Posterior cingulate gyrus (tissue), 11 donors: ENCODE measurements at places on chromosomes 2 and 18.

DNA sequence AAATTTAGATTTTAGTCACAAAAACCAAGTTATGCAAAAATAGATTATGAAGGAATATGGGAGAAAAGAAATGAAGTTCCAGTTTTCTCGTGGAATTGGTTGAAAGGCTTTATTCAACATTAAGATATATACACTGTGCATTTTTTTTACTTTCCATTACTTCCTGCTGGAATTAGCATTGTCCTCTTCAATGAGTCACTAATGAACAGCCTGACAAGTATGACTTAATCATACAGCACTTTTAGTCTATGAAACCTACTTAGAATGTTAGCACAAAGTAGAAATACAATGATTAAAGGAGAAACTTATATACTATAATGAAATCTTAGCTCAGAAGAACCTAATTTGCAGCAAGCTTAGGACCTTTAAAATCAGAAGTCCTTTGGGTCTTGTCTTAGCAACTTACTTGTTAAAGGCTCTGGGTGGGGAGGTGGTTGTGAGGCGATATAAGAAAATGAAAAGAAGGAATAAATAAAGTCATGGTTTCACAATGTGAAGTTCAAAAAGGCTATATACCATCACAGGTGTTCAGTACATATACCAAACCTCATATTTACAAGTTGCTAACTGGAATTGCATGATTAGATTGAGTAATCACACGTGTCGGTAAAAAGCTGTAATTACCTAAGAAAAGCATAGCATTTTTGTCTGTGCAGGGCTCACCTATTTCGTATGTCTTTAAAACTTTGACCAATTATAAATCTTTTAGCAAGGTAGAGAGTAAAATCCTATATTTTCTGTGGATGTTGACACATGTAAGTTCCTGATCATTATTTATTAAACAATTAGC is 236.8 kb downstream of the CAMKMT start:
- no peak for DNase-seq

- no peak for DNase-seq
These were observed 499.2 kb upstream of the FAM98A start for GRCh38 chr2:34098256-34098655.

DNA sequence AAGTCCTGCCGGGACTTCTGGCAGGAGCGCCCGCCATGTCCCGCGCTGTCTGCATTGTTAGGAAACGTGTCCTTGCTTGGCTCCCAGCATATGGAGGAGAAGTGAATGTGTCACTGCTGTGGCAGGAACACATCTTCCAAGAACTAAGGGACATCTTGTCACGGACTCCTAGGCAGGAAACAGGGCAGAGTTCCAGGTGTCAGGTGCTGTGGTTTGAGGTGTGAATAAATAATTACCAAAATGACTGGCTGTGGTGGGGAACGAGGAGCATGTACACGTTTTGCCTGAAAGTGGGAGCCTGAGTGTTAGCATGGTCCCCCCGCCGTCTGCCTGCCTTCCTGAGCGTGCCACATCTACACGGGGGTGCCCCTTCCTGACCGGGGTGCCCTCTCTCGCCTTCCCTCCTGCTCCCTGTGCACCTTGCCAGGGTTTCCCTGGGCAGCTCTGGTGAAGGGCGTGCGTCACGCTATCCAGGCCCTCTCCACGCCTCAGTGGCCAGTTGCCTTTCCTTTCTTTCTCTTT is 237.5 kb downstream of the LDLRAD4 start:
- no peak for DNase-seq

- no peak for DNase-seq
These were observed 50.8 kb upstream of the RASGRP3 start for GRCh38 chr2:33425586-33426031.

- DNase-seq: no peak
These were observed 443.4 kb downstream of the NYAP2 start for GRCh38 chr2:225842939-225843338.

DNA sequence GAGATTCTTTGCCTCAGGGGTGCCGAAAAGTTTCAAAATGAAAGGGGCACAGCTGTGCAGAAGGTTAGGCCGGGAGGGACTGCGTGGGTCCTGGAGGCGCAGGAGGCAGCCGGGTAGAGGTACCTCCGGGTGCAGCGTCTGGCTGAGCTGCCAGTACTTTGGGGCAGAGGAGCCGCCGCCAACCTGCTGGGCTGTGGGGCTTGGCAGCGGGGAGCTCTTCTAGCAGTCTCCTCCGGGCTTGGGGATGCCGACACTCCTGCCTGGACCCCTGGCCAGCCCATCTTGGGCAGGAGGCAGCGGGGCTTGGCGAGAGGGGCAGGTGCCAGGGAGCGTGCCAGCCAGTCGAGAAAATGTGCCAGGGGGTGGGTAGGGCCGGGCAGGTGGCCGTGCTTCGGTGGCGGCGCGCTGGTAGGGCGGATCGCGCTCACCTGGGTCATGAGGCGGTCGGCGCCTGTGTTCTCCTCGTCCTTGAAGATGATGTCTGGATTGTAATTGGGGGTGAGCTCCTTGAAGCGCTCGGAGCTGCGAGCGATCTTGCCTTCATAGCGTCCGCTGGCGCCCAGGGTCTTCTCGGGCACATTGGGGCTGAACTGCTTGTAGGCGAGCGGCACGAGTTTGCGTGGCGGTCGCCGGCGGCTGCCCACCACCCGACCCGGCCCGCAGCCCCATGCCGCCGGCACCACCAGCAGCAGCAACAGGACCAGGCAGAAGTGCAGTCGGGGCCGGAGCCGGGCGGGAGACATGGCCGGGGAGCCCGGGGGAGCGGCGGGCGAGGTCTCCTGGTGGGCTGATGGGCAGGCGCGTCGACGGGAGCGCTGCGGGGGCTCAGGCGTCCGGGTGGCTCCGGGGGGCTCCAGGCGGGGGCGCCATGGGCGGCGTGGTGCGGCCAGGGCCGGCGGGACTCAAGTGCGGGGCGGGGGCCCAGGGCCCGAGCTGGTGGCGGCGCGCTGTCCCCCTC is 717 bp downstream of the IHH start:
- peak; percentile 72 for DNase-seq

GRCh38 chr2:239804161-239805042 is 220.7 kb downstream of the NDUFA10 start:
- DNase-seq: no peak
